Activated T-helper 1 cell treated with anti-CD3 and anti-CD28 coated beads, Interleukin-12 subunit alpha, Interleukin-12 subunit beta, Interleukin-2, Interleukin-4 antibody, amounts not matched to agents 30 ng/mL and 10 ng/mL and 1 ng/mL, durations not matched to agents 14 hours and 24 hours and 36 hours (primary cell): ENCODE measurements at places on chromosomes 7 and 10.

GRCh38 chr10:62541811-62542210 is 167.6 kb downstream of the ZNF365 start:
- DNase-seq = no peak

- DNase-seq = peak; percentile 47
These were observed 5.0 kb downstream of the ZYX start for GRCh38 chr7:143385891-143386781.

DNA sequence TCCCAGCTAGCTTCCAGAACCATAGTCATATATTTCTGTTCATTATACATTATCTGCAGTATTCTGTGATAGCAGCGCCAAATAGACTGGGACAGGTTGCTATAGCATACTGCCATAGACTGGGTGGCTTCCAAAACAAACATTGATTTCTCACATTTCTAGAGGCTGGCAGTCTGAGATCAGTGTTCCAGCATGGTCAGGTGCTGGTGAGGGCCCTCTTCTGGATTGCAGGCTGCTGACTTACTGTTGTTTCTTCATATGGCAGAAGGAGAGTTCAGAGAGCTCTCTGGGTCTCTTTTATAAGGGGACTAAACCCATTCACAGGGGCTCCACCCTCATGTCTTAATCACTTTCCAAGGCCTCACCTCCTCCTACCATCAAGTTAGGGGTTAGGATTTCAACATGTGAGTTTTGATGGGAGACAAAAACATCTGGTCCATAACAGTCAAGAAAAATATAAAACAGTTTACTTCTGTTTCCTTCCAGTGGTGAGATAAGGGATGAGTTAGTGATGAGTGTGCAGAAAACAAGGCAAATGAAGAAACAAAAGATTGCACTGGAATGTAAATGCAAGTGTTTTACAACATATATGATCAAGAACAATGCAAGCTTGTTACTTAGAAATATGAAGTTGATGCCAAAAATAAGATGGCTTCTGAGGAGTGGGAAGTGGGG is 399.0 kb upstream of the C7orf33 start:
- no peak for DNase-seq

- DNase-seq = no peak
These were observed 150.8 kb upstream of the TMEM229A start for GRCh38 chr7:124183649-124184048.

GRCh38 chr10:5159126-5159525 is 25.8 kb downstream of the AKR1C8 start:
- no peak for DNase-seq

GRCh38 chr7:79531905-79532664 is 78.6 kb upstream of the MAGI2 start:
- no peak for DNase-seq

DNA sequence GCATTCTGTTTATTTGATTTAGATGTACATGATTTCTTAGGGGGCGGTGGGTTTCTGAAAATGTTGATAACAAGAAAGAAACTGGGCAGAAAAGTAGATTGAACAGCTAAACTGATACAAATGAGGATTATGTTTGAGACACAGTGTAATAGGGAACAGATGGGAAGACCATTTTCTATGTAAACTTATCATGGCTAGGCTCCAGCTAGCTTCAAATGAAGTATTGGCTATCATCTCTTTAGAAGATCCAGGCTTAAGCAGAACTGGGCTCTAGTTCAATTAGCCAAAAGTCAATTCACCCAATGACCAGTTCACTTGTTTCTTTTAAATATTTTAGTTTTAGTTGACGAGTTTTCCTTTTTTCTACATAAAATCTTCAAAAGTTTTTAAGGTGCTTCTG is 639.5 kb downstream of the ANKRD7 start:
- DNase-seq = no peak

DNA sequence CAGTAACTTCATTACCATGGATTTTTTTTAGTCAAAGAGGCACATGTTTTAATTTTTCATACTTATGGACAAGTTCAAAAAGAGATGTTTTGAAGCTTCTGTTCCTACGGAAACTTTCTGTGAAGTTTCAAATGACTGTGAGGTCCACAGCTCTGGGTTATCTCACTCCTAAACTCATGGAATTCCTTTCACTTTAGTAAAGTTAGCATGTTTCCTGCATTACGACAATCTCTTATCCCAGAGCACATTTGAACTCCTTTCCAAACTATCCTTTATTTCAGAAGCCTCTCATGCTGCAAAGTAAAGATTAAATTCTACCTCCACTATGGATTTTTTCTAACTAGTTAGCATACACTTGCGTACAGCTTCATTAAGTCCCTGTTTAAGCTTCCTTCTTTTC is 15.3 kb upstream of the ADD3 start:
- no peak for DNase-seq

- no peak for DNase-seq
These were observed 135.6 kb downstream of the LHPP start for GRCh38 chr10:124596962-124597845.

GRCh38 chr7:142690554-142691182 is 58.6 kb upstream of the PRSS1 start:
- no peak for DNase-seq

DNA sequence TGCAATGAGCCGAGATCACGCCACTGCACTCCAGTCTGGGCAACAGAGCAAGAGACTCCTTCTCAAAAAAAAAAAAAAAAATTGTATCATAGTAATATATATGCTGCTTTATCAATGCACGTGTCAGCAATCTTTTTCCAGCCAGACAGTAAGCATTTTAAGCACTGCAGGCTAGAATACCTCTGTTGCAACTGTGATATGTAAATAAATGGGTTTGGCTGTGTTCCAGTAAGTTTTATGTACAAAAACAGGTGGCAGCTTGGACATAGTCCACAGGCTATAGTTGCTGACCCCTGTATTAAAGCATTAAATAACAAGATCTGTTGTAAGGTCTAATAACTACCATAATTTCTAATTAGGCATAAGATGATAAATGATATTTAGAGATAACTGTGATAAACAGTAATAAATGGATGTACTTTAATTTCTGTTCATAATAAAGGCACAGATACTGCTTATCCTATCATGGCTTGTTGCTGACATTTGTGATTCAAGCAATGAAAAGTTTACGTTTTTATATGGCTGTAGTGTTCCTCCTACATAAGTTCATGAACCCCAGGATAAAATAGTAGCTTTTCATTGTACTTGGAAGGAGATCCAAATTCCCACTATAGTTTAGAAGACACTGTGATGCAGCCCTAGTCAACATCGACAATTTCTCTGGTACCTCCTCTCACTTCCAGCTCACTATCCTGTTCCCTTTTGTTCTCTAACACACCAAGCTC is 161.4 kb downstream of the ELMO1 start:
- no peak for DNase-seq

GRCh38 chr10:113982296-113982695 is 61.4 kb upstream of the ADRB1 start:
- no peak for DNase-seq

DNA sequence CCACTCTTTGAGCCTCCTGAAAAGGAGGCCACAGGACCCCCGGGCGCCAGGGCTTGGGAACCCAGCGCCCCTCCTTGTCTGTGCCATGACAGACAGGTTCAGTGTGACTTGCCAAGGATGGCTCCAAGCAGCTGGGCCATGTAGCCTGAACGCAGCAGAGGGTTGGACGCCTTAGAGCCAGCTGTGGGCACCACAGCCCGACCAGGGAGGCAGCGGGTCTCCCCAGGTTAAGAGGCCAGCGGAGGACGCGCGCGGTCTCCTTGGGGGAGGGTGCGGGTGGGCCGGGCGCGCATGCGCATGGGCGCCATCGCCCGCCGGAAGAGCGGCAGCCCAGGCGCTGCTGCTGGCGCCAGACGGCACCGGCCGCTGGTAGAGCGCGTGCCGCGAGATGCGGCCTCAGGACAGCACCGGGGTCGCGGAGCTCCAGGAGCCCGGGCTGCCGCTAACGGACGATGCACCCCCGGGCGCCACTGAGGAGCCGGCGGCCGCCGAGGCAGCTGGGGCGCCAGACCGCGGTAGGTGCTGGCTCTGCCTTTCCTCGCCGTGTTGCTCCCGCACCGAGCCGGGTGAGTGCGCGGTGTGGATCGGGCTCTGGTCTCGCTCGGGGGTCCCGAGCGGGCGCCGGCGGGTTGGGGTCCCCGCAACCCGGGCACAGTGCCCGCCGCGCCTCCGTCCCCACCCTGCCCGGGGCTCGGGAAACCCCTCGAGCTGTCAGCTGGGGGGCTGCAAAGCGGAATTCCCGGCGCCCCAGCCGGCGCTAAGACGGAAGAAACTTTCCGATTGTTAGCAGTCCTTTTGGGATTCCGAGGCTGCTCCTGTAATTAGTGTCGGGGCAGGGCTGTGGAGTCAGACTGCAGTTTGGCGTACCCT is at the start of gene SLC35G1:
Gene SLC35G1, plus strand, starts transcription at position 333 of the 870 bp plus-strand sequence. Its CDS starts 56 bp downstream, at position 389.
- DNase-seq = peak; percentile 57

DNA sequence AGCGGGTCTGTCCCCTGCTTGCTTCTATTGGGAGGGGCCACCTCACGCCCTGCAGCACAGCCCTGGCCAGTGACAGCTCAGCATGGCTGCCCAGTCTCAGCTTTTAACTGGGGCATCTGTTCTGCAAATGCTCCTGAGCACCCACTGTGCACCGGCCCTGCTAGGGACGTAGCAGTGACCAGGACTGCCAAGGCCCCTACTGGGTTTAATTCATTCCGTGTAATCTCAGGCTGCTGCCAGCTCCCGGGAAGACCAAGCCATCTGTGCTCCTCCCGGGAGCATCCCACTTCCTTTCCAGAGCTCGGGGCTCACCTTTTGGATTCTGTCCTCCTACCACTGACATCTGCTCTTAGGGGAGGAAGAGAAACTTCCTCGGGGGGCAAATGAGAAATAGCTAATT is 85.2 kb downstream of the ADARB2 start:
- no peak for DNase-seq

GRCh38 chr7:6074612-6075380 is 43.6 kb downstream of the ANKRD61 start:
- DNase-seq = no peak

GRCh38 chr7:23454881-23455526 is 15.3 kb downstream of the IGF2BP3 start:
- DNase-seq = no peak

DNA sequence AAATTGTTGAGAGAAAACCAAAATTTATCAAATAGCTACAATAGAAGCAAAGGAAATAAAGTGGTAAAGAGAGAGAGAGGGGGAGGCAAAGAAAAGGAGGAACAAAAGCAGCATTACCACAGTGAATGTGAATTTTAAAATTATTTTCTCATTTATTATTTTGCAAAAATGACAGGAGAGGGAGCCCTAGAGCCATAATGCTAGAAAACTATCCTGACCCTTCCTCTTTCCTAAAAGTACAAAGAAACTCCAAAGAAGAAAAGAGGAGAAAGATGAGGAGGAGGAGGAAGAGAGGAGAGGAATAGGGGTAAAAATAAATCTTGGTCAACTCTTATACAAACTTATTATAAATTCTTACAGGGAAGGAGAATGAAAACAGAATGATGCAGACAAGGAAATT is 921.5 kb downstream of the NRG3 start:
- DNase-seq = no peak

DNA sequence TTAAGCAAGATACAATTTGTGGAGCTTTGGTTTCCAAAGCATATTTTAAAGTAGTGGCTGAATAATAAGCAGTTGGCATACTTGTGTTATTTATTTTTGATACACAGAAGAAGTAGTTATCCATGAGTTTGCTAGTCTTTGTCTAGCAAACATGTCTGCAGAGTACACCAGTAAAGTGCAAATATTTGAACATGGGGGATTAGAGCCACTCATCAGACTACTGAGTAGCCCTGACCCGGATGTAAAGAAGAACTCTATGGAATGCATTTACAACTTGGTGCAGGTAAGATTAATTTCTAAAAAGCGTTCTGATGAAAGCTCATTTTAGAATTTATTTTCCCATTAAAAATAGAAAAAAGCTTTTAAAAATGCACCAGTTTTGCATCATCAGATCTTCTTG is 31.4 kb downstream of the ARMC3 start:
- no peak for DNase-seq

GRCh38 chr7:44222074-44222473 is 21.3 kb downstream of the YKT6 start:
- no peak for DNase-seq

DNA sequence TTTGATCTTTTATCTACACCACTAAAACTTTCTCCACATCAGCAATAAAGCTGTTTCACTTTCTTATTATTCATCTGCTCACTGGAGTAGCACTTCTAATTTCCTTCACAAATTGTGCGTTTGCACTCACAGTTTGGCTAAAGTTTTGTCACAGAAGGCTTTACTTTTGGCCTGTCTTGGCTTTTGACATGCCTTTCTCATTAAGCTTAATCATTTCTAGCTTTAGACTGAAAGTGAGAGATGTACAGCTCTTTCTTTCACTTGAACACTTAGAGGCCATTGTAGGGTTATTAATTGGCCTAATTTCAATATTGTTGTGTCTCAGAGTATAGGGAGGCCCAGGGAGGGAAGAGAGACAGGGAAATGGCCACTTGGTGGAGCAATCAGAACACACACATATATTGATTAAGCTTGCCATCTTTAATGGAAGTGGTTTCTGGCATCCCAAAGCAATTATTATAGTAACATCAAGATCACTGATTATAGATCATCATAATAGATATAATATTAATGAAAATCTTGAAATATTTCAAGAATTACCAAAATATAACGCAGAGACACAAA is 512.5 kb downstream of the ETV1 start:
- DNase-seq = no peak

DNA sequence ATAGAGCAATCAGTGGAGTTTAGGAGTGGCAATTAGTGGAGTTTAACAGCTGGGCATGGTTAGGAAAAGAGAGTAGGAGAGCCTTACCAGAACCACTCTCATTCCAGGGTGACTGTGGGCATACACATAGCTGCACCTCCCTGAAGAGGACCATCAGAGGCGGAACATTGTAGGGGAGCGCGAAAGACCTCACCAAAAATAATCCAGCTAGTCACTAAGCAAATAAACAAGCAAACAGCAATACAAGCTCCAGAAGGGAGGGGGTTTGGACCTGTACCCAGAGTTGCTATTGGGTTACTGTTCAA is 4.1 kb upstream of the NACAD start:
- no peak for DNase-seq

DNA sequence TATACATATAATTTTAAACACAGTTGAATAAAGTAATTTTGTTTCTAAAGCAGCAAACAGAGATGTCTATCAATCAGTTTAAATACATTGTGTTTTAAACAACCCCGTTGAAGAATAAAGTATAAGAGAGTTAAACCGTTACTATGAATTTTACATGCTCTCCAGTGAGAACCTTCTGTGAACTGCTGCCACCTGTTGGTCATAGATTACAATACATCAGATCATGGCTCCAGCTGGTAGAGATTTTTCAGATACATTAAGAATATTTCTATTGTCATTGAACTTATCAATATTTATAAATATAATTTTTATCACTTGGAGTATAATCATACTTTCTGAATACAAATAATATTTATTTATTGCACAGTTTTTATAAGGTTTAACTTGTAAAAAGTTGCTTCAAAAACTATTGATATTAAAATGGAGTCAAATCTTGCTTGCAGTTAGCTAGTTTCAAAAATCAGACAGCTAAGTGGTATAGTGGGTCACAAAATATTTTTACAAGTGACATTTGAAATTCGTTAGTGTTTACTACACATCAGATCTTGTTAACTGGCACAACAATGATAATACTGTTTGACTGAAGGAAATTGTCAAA is 561.2 kb upstream of the PHF14 start:
- no peak for DNase-seq
